ENCODE measurements at places on chromosomes 3 and 15.

GRCh38 chr3:45781841-45782240, 14.5 kb downstream of the SLC6A20 start:
- no peak for DNase-seq

DNA sequence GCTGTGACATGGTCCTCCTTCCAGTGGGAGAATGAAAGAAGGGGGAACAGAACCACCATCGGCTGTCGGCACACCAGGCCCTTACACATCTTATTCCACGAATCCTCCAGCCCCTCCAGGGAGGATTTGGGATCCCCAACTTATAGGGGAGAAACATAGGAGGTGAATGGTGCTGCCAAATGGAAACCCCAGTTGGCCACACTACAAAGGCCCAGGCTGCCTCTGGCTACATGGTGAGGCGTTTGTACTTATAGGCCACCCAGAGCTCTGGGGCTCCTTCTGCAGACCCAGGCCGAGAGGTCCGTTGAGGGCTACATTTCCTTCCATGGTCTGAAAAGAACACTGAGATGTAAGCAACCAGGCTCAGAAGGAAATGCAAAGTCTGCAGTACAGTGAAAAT, 12.0 kb downstream of the AMOTL2 start:
- DNase-seq: no peak

DNA sequence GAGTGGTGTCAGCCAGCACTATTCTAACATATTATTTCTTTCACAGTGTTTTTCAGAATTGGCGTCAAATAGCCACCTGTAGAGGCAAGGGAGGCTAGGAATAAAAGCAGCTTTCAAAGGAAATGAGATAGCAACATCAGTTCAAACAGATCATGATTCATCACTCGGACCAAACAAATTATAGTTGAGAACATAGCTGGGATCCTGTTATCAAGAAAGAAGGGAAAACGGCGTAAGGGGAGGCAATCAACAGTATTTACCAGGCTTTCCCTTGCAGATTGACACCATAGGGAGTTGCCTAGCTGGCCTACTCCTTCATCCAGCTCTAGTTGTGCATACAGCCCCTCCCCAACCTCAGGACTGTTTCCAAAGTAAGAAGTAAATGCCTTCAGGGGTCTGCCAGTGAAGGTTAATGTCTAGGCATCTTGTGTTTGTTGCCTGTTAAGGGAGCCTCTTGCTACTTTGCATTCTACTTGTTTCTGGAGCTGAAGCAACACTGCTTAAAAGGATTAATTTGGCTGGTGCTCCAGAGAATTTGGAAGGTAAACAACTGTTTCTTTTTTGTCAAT, 286.5 kb downstream of the NSUN3 start:
- no peak for DNase-seq

- DNase-seq: no peak
Observed at GRCh38 chr3:71726146-71726545, 944 bp upstream of the EIF4E3 start.

DNA sequence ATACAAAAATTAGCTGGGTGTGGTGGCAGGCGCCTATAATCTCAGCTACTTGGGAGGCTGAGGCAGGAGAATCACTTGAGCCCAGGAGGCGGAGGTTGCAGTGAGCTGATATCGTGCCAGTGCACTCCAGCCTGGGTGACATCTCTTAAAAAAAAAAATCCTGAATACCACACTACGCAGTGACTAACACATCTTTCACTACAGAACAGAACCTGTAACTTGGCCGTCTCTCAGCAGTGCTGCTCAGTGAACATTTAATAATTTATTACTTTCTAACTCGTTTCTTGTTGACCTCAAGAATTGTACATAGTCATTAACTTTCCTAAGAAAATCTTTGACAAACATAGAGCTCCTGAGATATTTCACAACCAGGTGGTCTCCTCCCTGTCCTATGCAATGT, 3.8 kb downstream of the GREM1 start:
- DNase-seq: no peak

DNA sequence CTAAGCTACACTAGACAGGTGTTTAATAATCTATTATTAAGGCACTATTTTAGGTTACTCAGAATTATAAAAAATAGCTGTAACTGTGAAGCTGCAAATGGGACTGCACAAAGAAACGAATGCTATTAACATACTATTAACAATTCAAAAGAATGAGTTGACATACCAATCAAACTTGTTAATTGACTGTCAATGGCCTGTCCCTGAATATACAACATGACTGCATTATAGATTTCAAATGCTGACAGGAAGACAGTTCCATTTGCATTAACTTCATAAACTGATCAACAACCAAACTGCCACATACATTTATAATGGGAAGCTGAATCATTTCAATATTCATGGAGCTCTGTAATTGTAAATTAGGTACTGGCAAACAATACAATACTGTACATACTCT, 169.0 kb upstream of the NANOGP8 start:
- no peak for DNase-seq

GRCh38 chr3:160948273-160948672, 156.9 kb downstream of the B3GALNT1 start:
- DNase-seq: no peak

DNA sequence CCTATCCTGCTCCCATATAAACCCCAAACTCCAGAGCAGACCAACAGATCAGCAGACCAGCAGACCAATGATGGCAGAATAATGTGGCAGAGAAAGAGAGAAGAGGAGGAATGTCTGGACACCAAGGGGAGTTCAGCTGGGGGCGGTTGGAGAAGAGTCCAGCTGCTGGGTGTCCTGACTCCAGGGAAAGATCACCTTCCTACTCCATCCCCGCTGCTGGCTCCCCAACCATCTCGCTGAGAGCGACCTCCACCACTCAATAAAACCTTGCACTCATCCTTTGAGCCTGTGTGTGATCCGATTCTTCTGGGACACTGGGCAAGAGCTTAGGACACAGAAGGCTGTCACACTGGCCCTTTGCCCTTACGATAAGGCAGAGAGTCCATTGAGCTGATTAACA, 12.8 kb upstream of the PLAAT1 start:
- no peak for DNase-seq

DNA sequence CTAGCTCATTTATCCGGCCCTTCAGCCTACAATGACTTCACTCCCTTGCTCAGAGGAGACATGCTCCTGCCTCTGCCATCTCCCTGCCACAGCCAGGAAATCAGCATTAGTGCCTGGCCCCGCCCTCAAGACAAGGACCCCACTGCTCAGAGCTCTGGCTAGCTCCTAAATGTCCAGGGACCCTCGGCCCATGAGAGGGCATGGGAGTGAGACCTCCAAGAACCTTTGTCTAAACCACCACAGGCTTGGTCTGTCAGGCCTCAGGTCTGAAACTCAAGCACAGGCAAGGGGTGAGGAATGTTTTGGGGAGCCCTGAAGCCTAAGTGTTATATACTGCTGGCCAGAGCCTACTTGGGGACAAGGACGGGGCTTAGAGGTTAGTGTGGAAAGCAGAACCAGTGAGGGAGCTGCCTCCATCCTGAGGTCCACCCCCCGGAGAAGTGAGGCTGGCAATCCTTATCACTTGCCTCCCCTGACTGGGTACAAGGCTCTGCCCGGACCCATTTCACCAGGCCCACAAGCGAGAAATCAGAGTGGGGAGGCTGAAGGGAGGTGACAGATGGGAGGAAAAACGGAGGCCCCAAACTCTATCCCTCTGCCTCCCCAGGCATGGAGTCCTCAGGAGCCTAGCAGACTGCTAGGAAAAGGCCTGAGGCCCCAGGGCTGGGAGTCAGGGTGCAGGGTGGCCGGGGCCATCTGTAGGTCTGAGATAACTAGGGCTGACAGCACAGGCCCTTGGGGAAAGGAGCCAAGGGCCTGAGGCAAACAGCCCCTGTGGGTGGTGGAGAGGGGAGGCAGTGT, 18.8 kb downstream of the SHF start:
- no peak for DNase-seq

- DNase-seq: no peak
Observed at GRCh38 chr3:127662001-127662469, 10.7 kb upstream of the ABTB1 start.

GRCh38 chr3:182925330-182925943, 54.9 kb downstream of the DCUN1D1 start:
- DNase-seq: peak; percentile 85

DNA sequence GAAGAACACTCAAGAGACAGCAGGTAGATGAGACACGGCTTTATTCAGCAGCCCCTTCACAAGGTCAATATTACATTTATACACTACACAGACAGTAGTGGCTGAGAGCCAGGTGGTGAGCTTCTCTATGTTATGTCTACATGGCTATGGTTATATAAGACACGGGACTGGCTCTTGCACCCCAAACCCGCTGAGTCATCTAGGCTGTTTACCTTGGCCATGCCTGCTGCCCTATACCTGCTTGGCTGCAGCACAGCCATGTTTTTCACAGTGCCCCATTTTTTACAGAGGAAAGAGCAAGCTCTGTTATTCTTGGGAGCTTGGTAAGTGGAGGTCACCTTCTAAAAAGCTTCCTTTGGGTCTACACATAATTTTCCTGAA, 231.6 kb downstream of the IGSF11 start:
- DNase-seq: no peak

DNA sequence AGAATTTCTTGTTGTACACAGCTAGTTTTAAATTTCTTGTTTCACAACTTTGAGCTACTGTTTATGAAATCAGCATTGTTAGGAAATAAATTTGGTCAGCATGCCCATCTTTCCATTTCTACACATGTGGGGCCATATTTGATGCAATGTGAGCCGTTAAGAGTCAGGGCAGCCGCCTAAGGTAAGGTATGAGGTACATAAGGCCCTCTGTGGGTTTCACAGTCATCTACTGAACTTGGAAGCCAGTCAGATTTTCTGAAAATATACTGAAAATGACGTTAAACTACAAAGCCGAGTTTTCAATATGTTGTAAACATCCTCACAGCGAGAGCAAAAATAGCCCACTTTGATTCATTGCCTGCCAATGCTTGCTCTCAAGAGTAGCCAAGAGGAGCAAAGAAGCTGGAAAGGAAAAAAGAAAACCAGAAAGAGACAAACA, 94.7 kb upstream of the PDZRN3 start:
- no peak for DNase-seq

DNA sequence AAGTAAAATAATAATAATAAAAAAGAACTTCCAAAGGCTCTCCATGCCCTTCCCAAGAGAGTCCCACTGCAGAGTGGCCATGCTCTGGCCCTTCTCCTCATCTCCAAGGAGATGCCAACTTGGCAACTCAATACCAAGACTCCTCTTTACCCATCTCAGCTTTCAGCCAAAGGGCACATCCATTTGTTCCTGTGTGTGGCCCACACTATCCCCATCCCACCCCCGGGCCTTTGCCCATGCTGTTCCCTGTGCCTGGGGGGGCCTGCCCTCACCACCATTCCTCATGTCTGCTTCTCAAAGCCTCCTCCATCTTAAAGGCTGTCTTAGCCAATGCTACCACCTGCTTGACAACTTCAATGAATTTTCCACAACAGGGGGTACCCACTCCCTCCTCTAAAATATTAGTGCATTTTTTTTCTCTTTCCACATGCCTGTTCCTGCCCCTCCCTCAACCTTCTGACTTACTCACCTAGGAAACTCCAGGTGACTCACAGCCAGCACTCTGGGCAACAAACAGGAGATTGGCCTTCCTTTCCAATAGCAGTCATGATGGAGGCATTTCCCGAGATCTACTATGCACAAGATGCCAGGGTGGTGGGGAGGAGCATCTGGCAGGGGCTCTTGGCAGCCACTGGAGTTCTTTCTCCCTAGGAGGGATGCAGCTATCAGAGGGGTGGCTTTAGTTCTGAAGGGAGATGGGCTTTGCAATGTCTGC, 109.4 kb upstream of the SMAD3 start:
- peak; percentile 95 for DNase-seq

DNA sequence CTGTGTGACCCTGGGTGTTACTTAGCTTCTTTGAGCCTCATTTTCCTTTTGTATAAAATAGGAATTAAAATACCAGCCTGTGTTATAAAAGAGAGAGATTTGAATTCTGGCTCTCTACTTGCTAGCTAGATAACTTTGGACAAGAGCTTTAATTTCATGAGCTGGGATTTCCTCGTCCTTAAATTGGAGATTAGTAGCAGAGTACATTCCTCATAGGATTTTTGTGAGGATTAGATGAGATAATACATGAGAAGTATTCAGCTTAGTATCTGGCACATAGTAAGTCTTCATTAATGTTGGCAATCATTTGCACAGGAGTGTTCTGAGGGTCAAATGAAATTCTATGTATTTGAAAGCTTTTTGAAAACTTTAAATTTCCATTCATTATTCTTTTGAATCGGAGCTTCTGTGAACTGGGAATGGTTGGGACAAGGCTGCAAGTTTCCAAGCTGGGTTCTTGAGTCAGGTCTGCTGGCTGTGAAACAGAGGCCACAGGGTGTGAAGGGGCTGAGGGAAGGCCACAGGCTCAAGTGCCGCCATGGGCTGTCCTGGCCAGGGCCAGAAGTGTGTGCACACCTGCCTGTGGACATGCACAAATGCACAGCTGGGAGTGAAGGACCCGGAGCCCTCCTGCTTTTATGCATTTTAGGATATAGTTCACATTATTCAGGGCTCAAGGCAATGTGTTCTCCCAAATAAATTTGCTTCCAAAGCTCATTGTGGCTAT, 17.2 kb downstream of the ALPK3 start:
- no peak for DNase-seq

- DNase-seq: no peak
Observed at GRCh38 chr15:37788767-37789396, 145.6 kb upstream of the TMCO5A start.

GRCh38 chr3:127035677-127036076, 52.8 kb downstream of the PLXNA1 start:
- DNase-seq: peak; percentile 82

DNA sequence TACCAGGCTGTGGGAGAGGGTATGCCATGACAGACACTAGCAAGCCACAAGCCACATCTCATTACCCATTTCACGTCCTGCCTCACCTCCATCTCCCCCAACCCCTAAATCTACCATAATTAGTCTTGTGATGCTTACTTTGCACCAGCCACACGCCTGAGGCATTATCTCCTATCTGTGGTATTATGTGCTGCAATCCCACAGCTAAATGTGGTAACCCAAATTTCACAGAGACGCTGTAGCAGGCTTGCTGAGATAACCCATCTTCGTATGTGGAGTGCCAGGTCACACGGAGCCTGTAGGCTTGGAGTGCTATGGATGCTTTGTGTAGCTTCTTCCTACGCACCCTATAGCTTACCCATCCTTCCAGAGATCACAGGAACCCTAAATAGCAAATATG, 256.7 kb upstream of the KCNH8 start:
- no peak for DNase-seq

DNA sequence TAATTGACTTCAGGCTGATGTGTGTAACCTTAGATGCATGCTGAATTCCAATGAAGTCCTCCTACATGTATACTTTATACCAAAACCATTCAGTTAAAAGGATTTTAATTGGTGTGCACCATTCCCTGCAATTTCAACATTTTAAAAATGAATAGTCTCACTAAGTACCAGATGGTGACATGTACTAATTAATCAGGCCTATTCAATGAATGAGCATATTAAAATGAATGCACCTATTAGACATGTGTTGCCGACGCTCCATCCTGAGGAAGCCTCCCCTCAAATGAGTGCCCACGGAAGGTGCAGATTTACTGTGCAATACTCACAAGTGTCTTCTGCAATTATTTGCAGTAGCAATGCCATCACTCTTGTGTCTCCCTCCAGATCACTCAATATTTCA, 124.7 kb upstream of the TSPAN3 start:
- no peak for DNase-seq
